ENCODE measurements at places on chromosomes 5 and 9.
A peak's percentile ranks its signal among the peaks of the same experiment; 100 is the strongest.

DNA sequence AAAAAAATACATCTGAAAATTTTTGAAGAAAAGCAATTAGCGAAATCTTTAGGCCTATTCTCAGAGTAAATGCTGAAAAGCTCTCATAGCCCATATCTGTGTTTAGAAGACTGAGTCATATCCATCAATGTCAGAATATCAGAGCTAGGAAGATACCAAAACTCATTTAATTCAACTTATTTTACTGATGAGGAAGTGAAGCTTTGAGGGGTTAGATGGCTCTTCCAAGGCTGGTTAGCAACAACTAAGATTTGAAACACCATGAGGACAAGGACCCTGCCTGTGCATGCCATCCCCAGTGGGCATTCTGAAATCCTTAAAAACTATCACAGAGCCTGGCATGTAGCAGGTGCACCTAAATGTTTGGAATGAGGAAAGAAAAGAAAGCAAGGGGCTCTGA is 2.5 kb downstream of the FREM1 start:
- no peak for DNase-seq

- no peak for DNase-seq
These were observed 74.0 kb upstream of the PLPP1 start for GRCh38 chr5:55608595-55609349.

GRCh38 chr9:89274838-89275237 is 36.2 kb upstream of the CKS2 start:
- DNase-seq, result no peak

- no peak for DNase-seq
These were observed 67.3 kb downstream of the SNX30 start for GRCh38 chr9:112817860-112818203.

DNA sequence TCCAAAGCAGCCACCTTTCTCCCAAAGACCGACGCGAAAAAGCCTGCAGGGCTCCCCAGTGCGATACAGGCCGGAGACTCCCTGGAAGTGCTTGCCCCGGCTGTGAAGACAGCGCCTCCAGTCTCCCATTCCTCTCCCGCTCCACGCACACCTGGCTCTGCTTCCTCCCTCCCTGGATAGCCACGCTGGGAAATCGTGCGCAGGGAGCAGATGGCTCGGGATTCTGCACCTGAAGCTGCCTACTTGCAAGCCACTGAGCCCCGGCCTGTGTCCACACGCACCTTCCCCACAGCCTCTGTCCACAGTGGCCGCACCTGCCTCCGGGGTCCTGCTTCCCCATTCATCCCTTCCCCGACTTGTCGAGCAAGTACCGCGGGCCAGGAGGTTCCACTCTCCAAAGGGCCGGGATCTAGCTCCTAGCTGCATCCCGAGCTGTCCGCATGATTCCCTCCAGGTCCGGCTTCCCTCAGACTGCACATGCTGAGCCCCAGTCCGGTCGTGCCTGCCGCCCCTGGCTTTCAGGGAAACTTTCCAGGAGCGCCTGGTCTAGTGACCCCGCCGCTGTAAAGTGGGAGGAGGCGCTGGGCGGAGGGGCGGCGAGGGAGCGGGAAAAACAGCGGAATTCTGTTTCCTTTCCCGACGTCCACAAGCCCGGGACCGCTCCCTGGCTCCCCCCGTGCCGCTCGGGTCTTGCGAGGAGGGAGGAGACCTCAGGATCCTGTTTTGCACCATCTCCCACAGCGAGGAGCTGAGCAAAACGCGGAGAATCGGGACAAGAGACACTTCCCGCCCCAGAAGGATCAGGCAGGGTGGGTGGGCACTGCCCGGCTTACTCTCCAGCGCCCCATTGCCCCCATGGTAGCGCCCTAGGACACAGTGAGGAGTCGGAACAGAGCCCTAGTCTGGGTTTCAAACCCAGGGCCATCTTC is 2.0 kb downstream of the SEMA6A start:
- DNase-seq, result peak; percentile 55

DNA sequence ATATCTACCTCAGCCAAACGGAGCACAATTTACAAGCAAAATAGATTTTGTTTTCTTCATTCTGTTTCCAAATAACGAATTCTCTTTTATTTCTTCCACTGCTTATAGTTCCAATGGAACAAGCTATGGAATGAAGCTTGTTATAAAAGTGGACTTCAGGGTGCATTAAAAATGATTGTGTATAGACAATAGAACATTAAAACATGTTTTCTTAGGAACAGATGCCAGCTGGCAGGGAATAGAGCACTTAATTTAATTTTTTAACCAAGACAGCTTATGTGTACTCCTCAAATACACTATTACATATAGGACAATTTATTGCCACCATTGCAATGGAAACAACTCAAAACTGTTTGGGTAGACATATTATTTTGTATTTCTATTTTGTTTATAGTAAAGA is 860.1 kb upstream of the TYRP1 start:
- DNase-seq, result no peak

DNA sequence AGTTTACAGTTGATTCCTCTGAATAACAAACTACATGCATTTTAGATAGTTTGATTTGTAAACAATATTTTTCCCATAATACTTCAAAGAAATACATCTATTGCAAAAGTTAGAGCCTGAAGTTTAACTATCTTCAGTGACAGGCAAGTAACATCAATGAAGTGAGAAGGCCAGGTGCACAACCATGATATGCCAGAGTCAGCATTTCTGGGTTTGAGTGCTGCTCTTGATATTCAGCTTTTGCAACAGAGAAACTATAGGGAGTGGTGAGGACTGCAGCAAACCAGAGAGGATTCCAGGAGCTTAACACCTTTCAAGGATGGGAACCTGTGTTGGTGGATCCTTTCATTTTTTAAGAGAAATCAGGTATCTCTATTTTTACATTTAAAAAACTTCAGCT is 79.4 kb upstream of the RASEF start:
- no peak for DNase-seq
